Amygdala (tissue), 56 donors: ENCODE measurements at places on chromosomes 12 and 14.

GRCh38 chr12:55729819-55730818 is 1.3 kb upstream of the CD63 start:
- DNase-seq: peak; percentile 70

DNA sequence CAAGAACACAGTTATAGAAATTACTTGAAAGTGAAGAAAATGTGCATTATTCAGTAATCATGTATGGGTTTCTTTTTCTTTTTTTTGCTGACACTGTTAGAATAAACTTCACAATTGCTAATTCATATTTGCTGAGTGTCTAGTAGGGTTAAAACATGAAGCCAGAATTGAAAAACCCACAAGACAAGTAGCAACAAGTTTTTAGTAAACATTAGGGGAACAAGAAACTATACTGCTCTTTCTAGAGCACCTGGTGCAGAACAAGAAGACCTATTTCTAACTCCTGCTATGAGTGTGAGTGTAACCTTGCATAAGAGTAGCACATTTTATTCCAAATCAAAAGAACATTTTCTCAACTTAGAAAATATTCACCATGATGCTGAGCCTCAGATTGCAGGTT is 83.2 kb downstream of the ITPR2 start:
- DNase-seq: no peak

DNA sequence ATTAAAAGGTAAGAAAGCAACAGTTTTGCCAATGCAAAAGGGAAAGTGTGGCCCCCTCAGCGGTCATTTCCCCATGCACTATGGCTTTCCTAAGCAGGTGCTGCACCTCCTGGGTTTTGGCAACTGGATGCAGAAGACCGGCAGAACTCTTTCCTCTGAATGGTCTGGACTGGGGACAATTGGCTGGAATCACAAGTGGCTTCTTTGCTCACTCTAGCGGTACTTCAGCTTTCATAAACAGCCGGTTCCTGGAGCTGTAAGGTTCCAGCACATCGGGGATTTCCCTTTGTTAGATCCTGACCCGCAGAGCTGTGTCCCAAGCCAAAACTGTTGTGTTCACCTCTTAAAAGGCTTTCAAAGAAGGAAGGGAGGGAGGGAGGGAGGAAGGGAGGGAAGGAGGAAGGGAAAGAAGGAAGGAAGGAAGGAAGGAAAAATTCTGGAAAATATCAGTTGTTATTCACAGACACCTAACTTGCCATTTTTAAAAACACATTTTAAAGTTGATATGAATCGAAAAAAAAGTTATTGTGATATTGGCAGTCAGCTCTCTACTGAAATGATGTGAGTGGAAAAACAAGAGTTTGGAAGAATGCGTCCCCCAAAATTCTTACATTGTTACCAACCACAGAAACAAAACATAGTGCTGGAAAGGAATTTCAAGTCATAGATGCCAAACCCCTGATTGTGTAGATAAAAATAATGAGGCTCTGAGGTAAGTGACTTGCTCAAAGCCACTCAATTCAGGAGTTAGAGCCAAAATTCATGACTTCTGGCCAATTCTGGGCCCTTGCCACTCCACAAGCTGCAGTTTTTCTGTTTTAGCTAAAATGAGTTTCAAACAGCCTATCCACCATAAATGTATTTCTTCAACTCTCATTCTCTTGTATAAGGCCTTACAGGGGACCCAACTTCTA is 220.6 kb upstream of the HMGA2 start:
- DNase-seq: no peak

- DNase-seq: no peak
Measured at GRCh38 chr14:101582294-101582693, 21.0 kb downstream of the DIO3 start.

DNA sequence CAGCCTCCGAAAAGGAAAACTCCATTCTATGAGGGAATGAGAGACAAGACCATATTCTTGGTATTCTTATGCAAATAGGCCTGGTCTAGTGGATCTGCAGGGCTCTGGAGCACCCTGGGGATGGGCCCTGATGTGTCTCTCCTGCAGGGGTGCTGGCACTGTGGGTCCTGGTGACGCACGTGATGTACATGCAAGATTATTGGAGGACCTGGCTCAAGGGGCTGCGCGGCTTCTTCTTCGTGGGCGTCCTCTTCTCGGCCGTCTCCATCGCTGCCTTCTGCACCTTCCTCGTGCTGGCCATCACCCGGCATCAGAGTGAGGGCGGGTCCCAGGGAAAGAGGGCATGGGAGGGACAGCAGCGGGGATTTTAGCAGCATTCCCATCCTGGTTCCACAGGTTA is 5.8 kb downstream of the SLC48A1 start:
- no peak for DNase-seq

DNA sequence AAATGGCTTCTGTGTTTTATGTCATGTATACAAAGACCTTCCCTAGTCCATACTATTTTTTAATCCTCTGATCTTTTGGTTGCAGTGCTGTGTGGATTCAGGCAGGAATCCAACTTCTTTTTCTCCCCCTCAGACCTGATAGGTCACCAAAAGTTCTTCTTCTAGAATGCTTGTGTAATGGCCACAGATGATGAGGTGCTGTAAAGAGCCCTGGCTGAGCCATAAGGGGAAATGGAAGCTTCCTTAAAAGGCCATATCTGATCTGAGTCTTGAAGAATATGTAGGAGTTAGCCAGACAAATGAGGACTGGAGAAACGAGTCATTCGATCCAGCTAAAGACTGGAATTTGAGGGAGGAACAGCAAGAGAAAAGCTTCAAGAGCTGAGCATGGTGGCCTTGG is 353.9 kb downstream of the PCNX1 start:
- no peak for DNase-seq

DNA sequence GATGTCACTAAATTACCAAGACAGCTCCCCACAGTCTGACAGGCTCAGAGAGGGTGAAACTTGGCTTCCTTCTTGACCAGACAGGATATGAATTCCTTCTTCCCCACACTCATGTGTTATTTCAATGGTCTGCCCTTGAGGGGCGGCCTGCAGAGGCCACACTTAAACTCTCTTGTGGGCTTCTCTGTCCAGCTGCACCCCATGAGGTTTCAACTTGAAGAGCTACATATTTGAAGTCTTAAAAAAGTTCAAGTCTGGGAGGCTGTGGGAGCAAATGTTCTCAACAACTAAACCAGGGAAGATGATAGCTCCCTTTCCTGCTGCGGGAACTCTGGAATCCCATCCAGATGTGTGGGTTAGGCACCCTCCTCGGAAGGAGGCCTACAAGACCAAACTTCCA is 98.3 kb downstream of the TTC7B start:
- DNase-seq: no peak

DNA sequence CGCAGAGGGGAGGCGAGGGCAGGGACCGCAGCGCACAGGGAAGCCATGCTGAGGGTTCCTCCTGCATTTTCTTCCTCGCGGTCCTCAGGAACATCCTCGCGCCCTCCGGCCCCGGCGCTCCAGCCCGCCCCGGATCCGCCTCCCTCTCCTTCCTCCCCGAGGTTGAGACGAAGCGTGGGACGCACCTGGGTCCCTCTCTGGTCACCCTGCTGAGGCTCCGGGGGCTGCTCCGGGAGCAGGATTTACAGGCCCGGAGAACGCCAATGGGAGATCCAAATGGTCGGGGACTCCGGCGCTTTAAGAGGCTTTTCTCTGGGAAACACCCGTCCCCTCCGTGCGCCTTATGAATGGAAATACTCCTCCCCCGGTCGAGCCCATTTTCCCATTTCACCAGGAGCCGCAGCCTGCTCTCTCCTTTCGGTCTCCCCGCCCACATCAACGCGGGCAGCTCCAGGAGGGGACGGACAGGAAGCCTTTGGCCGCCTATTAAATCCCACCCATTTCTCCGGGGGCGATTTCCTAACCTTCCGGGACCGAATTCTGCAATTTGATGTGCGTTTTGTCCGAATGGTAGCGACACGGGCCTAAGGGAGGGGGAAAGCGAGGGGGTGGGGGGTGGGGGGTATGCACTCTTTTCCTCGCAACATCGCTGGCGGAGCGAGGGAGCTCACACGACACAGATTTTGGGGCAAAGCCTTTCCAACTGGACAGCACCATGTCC is at the start of gene UNC79:
Gene UNC79, plus strand, starts transcription at position 625 of the 721 bp plus-strand sequence. Its CDS starts 91 bp downstream, at position 716.
- peak; percentile 75 for DNase-seq

DNA sequence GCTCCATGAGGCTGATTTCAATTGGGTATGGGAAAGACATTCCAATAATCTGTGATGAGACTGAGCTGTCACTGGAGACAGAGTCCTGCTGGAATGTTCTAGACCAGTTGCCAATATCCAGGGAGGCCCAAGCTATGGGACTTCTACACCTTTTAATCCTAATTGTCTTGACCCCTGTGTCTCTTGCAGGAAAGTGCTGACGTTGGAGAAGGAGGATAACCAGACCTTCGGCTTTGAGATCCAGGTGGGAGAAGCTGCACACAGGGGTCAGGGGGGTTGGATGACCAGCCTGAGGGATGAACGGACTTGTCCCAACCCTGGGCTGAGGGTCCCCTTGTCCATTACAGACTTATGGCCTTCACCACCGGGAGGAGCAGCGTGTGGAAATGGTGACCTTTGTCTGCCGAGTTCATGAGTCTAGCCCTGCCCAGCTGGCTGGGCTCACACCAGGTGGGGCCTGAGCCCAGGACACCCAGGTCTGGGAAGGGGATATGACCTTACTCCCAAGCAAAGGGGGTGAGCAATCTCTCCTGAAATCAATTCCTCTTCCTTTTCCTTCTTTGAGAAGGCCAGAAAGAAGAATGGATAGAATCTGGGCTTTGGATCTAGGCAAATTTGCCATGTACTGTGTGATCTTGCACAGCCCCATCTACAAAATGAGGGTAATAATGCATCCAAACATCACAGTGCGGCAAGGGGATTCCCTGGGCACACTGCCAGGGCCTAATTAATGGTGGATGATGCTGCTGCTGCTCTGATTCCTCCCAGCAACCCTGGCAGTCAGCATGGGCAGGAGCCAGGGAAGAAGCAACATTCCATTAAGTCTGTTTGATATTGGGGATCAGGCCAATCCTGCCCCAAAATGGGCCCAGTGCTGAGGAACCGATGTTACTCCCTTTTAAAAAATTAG is 4.2 kb downstream of the TAMALIN start:
- DNase-seq: no peak

DNA sequence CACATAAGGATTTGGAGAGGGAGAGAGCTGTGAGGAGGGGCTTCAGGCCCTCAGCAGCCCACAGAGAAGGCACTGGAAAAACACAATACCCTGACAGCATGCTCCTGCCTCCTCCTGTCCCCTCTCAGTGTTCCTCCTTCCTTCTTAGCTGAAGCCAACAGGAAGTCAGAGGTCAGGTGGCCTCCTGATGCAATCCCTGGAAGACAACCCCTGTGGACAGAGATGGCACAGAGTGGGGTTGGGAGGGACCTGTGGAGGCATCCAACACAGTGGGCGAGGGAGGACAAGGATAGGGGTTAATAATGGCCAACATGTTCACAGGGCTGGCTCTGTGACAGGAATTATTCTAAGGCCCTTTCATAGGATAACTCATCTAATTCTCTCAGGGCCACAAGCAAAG is 15.4 kb upstream of the IFI27L2 start:
- DNase-seq: no peak

GRCh38 chr12:1256991-1257390 is 266.0 kb downstream of the ERC1 start:
- no peak for DNase-seq

- no peak for DNase-seq
Measured at GRCh38 chr12:115194448-115194847, 510.5 kb upstream of the TBX3 start.
